ENCODE measurements at places on chromosomes 4 and X.

DNA sequence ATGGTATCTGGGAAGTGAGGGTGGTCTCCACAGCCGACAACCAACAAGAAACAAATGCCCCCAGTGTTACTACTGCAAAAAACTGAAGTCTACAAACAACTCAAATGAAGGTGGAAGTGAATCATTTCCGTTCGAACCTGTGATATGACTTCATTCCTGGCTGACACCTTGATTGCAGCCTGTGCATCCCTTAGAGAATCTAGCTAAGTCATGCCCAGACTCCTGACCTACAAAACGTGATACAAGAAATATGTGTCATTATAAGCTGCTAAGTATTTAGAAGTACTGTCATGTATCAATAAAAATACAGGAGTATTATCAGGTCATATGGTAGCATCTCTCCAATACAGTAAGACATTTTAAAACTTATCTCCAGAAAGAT, 959.7 kb upstream of the LCORL start:
- DNase-seq: no peak

GRCh38 chr4:75434105-75434504, 80.1 kb downstream of the RCHY1 start:
- no peak for DNase-seq

DNA sequence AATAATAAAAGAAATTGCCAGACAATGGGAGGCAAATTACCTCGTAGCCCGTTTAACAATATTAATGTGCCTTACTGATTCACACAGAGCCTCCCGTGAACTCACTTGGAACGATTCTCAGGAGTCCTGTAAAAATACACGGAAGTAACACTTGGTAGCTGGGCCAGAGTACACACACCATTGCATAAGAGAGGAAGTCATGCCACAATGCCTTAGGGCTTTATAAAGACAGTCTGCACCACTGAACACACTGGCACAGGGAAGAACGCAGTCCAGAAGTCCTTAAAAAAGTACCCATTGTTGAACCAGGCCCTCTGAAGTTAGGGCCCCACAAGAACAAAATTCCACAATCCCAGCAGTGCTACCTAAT, 15.1 kb downstream of the SLC2A9 start:
- peak; percentile 75 for DNase-seq

DNA sequence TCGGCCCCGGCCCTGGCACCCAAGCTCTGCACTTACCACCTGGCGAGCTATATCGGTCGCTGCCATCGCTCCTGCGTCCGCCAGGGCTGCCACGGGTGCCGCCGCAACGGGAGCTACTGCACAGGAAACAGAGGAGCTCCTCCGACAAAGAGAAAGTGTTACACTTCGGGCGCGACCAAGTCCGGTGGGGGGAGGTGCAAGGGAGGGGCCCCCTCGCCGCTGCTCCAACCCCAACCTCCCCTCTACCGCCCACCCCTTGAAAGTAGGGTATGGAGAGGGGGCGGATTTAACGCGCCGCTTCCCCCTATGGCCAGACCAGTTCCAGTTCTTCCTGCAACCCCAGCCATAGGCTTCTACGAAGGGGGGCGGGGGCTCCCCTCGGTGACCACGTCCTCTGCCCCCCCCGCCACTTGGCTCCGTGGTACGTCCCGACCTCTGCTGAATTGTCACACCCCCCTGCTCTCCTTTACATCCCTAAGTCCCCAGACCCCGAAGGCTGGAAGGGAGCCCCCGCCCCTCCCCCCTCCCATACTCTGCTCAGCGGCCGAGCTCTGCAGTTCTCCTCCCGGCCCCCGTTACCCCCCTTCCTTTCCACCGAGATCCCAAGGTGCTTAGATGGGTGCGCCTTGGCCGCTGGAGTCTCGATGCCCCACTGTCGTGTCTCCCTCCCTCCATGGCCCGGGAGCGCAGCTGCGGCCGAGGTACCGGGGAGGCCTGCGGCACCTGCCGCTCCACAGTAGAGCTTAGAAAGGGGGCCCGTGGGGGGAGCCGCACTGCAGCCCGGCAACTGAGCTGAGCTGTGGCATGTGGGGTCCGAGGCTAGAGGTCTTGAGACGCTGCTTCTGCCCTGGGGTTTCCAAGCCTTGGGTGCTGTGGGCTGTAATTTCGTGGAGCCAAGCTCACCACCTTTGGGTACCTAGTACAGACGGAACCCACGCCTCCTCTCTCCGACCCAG, at the start of gene SEPTIN6:
Gene SEPTIN6 (minus strand): TSS at position 129 of the 956 bp plus-strand sequence. CDS start 63 bp downstream, at position 66.
- DNase-seq: peak; percentile 76

GRCh38 chr4:138050601-138051000, 191.5 kb downstream of the SLC7A11 start:
- no peak for DNase-seq

DNA sequence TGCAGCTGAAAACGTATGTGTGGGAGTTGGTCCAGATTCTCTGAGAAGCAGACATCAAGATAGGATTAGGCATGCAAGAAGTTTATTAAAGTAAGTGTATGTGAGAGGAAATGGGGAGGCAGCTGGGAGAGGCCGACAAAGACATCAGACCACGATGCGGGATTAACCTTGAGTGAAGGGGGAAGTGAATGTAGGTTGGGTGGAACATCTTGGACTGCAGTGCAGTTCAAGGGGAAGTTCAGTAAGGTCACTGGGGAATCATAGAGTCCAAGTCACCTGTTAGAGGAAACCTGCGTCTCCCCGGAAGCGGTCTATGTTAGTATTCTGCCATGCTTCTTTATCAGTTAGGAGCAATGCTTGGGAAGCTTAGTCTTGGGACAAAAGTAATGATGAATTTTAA, 22.0 kb downstream of the CXCL8 start:
- DNase-seq: no peak

DNA sequence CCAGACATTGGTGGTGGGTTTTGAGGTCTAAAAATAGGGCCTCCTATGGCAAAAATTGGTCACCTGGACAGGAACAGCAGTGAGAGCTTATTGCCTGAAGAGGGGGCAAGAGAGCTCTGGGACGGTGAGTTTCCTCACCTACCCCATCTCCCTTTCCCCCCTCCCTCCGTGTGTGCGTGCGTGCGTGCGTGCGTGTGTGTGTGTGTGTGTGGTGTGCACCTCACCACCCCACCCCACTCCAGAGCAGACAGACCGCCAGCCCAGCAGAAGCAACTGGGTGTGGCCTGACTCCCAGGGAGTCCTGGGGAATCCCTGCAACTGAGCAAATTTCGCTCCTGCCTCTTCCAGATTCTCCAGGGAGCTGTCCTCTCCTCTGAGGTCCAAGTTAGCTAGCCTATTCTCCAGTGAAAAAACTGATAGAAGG, 44.7 kb downstream of the PRPS1 start:
- peak; percentile 77 for DNase-seq

DNA sequence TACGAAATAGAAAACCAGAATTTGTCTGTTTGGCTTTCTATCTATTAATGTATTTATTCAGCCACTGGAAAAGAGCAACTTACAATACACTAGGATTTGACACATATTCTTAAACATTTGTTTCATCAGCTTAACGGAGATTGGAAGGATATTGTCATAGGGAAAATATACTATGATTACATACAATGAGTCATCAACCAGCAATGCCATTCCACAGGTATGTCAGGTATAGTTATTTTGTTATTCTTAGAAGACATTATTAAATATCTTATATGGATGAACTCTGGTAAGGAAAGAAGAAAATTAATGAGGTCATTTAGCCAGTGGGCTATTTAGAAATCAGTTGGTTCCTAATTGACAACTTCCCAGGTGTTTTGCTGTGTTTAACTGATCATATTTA, 926.6 kb downstream of the STIM2 start:
- DNase-seq: no peak

- DNase-seq: no peak
Observed at GRCh38 chr4:74374561-74375327, 9.8 kb downstream of the EREG start.

GRCh38 chrX:140949233-140949632, 53.2 kb upstream of the SPANXB1 start:
- DNase-seq: no peak
